ENCODE measurements at places on chromosomes 6 and 20. TPM values are rescaled to one million over a fixed set of nuclear protein-coding genes. Genes with fewer than 3 reads are reported as not detected.

- no peak for DNase-seq
These were observed 29.8 kb downstream of the PSMB9 start for GRCh38 chr6:32883789-32884188.

DNA sequence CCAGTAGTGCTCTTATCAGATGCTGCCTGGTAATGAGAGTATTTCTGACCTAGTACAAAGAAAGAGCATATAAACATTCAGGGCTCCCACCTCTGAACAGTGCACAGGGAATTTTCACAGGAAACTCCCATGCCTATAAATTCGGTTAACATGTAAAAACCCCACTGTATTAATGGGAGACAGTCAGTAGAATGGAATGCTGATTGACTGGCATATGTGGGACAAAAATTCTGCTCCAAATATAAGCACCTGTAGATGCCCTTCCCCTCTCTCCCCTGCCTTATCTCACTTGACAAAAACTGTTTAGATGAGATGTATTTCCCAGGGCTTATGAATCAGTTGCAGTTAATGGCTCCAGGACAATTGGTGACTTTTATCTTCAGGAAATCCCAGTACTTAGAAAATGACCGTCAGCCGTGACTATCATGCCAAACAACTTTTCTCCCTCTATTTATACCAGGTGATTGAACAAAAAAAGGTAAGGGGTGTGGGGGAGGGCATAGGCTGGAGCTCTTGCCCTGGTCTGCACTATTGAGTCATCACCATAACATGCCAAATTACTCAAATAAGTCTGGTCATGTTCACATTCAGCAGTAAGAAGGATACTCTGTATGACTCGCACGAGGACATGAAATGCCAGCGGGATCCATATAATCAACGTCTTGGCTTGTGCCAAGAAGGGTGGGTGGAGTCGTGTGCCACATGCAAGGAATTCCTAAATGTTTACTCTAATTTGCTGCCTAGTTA, 176.4 kb upstream of the BMP2 start:
- DNase-seq, result no peak

DNA sequence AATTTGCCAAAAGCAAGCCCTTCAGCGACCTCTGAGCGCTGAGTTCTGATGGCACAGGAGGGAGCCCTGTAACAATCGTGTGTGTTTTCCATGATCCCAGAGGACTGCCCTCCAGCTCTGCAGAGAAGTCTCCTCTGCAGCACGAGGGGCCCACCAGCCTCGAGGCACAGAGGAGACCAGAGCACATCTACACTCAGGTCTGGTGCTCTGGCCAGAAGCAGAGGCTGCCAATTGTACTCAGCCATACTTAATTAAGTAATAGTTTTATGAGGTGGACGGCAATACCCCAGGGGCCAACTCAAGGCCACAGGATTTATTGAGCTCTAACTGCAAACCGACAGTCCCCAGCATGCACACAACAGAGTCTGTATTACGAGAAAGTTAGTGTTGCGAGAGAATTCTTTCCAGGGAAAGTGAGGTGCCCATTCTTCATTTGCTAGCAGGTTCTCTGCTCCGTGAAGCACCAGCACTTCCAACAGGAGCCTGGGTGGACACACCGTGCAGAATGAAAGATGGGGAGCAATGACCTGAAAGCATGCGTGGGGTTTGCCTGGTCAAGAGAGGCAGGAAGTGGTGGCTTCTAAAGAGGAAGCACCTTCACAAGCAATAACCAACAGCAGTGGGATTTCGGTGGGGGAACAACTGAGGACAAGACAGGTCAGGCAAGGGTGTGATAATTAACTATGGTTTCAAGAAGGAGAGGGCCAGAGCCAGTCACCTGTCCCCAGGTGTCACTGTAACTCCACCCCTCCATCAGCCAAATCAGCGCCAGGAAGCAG, 92.8 kb upstream of the FOXC1 start:
- DNase-seq, result no peak

- DNase-seq, result no peak
These were observed 80.0 kb upstream of the PREP start for GRCh38 chr6:105482921-105483320.

DNA sequence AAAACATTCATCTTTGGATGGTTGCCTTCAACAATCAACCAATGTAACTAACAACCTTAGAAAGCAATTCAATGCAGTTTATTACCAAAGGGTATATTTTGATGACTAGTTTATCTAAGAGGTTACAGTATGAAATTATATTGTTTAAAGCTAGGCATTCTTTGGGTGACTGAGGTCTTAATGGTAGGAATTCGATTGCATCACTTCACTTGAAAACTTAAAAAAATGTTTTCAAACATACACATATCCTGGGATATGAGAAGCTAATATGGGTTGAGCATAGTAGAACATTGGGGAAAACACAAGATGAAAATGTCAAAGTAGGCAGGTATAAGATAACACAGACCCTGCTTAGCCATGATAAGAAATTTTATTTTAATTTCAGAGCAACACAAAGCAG, 144.6 kb upstream of the BMP5 start:
- DNase-seq, result no peak

DNA sequence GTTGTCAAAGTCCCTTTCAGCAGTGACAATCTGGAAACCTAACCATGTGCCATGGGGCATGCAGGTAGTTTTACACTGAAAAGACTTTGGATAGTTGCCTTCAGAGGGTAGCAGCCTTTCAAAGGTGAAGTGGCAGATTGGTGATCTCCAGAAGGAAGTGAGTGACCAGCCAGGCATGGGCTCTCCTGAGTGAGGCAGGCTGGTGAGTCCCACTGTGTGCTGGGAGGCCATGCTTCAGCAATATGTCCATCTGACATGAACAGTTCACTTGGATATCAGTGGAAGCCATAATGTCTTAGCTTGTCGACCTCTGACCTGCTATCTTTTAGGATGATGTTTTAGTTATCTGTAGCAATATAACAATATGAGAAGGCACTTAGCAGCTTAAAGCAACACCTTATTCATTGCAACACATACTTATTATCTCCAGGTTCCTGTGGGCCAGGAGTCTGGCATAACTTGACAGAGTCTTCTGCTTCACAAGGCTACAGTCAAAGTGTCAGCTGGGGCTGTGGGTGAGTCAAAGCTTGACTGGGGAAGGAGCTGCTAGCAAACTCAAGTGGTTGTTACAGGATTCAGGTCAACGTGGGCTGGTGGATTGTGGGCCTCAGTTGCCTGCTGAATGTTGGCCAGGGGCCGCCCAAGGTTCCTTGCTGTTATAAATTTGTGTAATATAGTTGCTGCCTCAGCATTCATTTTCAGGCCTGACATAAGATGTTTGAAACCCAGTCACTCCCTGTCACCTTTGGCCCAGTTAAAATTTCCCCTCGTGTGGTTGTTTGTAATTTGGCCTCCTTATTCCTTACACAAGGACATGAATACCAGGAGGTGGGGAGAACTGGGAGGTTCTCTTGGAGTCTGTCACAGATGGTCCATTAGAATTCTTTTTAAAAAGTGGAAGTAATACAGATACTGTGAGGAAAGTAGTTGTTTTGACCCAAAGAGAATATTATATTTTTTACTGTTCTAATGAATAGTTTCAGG, 100.2 kb downstream of the UST start:
- no peak for DNase-seq

RNF5 gene
- total RNA-seq, result 40.1 TPM
